Osteocyte (in vitro differentiated cells): ENCODE measurements at places on chromosomes 2 and 18. TPM values are rescaled to one million over a fixed set of nuclear protein-coding genes. Genes with fewer than 3 reads are reported as not detected.

- no peak overlapping the region for H3K27ac ChIP-seq
- peaks cover 2% of the 10 kb centered on the region for H3K4me1 ChIP-seq
- DNase-seq = no peak
- H3K27me3 ChIP-seq = peaks cover 49% of the 10 kb centered on the region
- H3K36me3 ChIP-seq = no peaks in the 10 kb centered on the region
- no peak overlapping the region for H3K4me3 ChIP-seq
Measured at GRCh38 chr2:26503231-26503880, 25.4 kb upstream of the OTOF start.

- H3K4me3 ChIP-seq = no peak overlapping the region
- H3K4me1 ChIP-seq = peaks cover 1% of the 10 kb centered on the region
- DNase-seq = no peak
- no peak overlapping the region for H3K27ac ChIP-seq
- H3K36me3 ChIP-seq = no peaks in the 10 kb centered on the region
- no peaks in the 10 kb centered on the region for H3K27me3 ChIP-seq
Measured at GRCh38 chr2:150888337-150888736, 373.3 kb downstream of the RBM43 start.

GRCh38 chr2:135637456-135638087, 104.1 kb upstream of the UBXN4 start:
- DNase-seq = no peak
- H3K27ac ChIP-seq = no peak overlapping the region
- H3K4me1 ChIP-seq = no peaks in the 10 kb centered on the region
- no peaks in the 10 kb centered on the region for H3K27me3 ChIP-seq
- peaks cover 32% of the 10 kb centered on the region for H3K36me3 ChIP-seq
- H3K4me3 ChIP-seq = no peak overlapping the region

CD207 gene
- not detected in 2 replicates for total RNA-seq

ANKRD53 gene
- 1.9 and 2.7 TPM in 2 replicates for total RNA-seq

METTL5 gene
- total RNA-seq = 37.6 and 42.8 TPM in 2 replicates

SLC11A1 gene
- 0.16 and 0.21 TPM in 2 replicates for total RNA-seq
